ENCODE measurements at places on chromosomes 4 and X.

- DNase-seq = peak; percentile 43
These were observed 133.0 kb downstream of the RAPGEF2 start for GRCh38 chr4:159235779-159236368.

GRCh38 chr4:24529555-24529954 is 54.8 kb downstream of the DHX15 start:
- DNase-seq = no peak

DNA sequence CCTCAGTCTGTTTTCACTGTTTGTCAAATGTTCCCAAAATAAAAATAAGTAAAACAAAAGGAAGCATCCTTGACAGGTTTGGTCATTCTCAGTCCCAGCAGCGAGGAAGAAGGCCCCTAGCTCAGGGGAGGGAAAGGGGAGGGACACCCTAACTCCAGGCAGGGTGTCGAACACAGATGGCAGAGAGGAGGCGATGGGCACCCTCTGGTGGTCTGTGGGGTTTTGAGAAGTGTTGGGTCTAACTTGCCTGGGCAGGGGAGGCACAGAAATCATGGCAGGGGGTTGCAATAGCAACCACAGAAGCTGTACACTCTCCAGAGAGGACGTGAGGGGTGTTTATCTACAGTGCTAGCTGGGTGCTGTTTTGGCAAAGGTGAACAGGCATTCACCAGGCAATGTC is 229.8 kb upstream of the SFRP2 start:
- no peak for DNase-seq

DNA sequence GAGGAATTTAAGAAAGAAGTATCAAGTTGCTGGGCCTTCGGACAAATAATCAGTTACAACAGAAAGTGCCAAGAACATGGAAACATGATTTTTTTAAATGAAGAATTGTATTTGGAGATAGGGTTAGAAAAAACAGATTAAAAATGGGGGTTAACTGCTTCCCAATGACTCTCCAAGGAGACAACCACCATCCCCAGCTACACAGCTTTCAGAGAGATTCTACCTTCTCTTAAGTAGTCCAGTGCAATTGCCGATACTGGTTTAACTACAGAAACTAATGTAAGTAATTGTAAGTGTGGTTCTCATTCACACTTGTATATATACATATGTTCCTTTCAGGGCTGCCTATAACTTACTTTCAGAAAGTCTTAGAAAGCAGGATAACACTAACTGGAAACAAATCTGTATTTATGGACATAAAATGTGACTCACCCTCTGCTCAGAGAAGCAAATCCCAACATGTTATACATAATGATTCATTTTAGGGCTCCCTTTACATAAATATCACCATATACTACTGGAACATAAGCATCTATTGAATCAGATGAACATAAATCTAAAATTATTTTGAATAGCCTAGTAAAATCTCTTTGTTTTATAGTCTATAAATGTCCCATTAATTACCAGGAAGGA is 248.9 kb upstream of the UGT8 start:
- DNase-seq = no peak
